ENCODE measurements at places on chromosomes 4 and X.

DNA sequence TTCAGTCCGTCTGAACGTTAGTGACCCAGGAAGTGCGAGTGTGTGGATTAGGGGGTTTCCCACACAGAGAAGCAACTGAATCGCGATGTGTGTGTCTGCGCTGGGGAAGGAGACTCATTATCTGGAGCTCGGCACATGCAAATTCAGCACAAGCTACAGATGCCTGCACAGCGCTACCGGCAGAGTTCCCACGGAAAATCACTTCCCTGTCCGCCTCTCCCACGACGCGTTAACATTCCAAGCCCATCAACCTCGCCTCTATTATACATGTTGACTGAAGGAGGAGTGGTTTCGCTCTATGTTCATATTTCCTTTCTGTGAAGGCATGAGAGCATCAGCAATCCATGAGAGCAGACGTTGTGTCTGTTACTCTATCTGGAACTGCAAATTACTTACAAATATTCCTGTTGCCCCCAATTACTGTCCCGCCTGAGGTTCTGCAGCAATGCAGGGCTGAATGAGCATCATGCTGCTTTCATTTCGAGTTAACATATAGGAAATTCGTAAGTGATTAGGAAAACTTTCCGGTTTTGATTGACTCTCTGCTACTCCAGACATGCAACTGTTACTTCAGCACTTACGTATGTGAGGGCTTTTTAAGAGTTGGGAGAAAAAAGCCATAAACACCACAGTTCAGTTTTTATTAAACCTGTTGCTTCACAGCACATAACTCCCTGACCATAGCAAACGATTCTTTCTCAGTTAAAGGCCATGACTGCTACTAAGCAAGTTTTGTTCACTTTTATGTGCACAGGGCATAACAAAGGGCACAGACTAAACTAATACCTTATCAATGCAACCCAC, 15.0 kb upstream of the MTNR1A start:
- H3K27me3 ChIP-seq: no peaks in the 10 kb centered on the region
- no peak for DNase-seq
- no peak overlapping the region for H3K27ac ChIP-seq
- H3K4me3 ChIP-seq: peak overlapping the region; percentile 63
- H3K36me3 ChIP-seq: no peaks in the 10 kb centered on the region

GRCh38 chrX:100750883-100751282, 19.0 kb upstream of the SYTL4 start:
- H3K27me3 ChIP-seq: no peaks in the 10 kb centered on the region
- no peaks in the 10 kb centered on the region for H3K36me3 ChIP-seq
- H3K27ac ChIP-seq: no peak overlapping the region

- no peaks in the 10 kb centered on the region for H3K4me1 ChIP-seq
- H3K27me3 ChIP-seq: no peaks in the 10 kb centered on the region
- DNase-seq: no peak
- H3K36me3 ChIP-seq: no peaks in the 10 kb centered on the region
- no peak overlapping the region for H3K4me3 ChIP-seq
Observed at GRCh38 chr4:10184041-10184440, 67.4 kb upstream of the WDR1 start.

DNA sequence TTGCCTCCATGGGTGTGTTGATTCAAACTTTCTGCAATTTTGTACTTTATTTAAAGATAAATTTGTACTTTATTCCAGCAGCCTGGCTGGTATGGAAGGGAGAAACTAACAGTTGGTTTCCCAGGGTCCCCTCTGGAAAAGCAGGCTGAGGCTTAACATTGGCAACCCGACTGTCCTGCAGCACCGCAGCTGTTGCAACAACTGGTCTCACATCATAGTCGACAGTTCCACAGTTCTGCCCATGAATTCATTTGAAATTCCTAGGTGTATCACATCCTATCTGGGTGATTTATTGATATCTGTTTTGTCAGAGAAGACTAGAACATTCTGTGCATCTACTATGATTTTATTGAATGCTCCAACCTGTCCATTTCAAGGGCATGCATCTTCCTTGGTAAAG, 98.8 kb upstream of the GATB start:
- no peaks in the 10 kb centered on the region for H3K4me1 ChIP-seq
- DNase-seq: no peak
- H3K4me3 ChIP-seq: no peak overlapping the region

- no peak for DNase-seq
- no peaks in the 10 kb centered on the region for H3K27me3 ChIP-seq
- peak overlapping the region; percentile 47 for H3K4me3 ChIP-seq
- H3K27ac ChIP-seq: no peak overlapping the region
- no peaks in the 10 kb centered on the region for H3K4me1 ChIP-seq
- H3K36me3 ChIP-seq: no peaks in the 10 kb centered on the region
Observed at GRCh38 chrX:79412972-79413371, 45.8 kb upstream of the ITM2A start.

DNA sequence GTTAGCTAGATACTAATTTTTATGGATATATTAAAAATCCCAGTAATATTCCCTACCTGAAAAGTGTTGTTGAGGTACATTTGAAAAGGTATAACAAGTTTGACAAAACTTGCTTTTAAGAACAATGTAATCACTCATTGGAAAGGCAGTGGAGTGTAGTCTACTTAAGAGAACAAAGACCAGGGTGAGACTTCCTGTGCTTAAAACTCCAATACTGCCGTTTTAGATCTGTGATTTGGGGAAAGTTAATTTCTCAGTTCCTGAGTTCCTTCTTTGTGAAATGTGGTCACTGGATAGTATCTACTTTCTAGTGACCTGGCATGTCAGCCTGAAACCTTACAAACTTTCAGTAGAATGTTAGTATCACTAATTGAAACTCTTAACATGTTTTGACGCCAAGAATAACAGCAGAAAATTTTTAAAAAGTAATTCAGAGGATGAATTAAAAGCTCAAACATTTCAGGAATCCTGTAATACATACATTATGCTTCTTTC, 56.8 kb downstream of the PCDH7 start:
- no peaks in the 10 kb centered on the region for H3K27me3 ChIP-seq
- no peak overlapping the region for H3K27ac ChIP-seq
- no peaks in the 10 kb centered on the region for H3K4me1 ChIP-seq
- DNase-seq: no peak
- H3K36me3 ChIP-seq: no peaks in the 10 kb centered on the region
- H3K4me3 ChIP-seq: no peak overlapping the region

DNA sequence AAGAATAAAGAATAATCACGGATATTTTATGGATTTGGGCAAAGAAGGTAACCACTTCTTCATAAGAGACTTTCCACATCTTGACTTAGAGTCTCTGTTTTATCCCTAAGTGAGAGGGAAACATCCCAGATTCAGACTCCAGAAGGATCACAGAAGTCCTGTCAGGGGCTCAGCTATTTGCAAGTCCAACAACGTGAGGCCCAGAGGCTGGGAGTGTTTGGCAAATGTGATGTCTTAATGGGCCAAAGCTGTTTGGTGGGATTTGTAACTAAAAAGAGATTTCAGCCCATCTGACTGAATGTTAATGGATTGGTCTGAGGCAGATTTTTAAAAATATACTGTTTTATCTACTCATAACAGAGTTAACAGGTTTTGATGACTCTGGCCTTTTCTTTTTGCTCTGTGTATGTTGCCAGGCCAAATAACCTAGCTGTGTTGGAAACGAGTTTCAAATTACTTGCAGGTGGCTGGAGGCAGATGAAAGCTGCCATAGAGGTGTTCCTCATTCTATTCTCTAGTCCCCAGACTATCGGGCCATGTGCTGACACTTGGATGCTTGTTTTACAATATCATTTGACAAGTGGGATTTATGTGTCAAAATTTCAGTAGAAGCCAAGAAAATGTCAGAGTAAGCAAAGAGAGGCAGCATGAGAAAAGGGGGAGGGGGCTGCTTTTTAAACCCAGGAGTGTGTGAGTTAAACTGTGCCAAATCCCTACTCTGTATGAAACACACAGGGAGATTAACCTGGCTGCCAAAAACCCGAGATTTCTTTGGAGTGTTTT, 330.9 kb downstream of the DCHS2 start:
- H3K27me3 ChIP-seq: no peaks in the 10 kb centered on the region
- H3K27ac ChIP-seq: no peak overlapping the region
- H3K4me1 ChIP-seq: no peaks in the 10 kb centered on the region
- no peak for DNase-seq
- no peak overlapping the region for H3K4me3 ChIP-seq

DNA sequence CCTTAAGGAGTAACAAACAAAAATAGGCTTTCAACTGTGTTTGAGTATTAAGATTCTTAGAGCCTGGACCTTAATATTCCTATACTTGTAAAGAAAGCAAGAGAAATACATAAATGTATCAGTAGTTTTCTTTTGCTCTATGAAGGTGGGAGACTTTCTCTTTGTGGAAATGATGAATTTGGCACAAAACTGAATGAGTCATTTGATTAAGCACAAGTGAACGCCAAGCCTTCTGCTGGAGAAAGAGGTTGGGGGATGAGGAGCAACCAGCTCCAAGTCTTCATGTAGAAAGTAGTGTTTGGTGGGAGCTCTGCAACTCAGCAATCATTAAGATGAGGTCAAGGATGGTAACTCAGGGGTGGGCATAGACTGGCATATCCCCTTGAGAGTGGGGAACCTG, 49.6 kb downstream of the MEPE start:
- H3K4me1 ChIP-seq: peaks cover 5% of the 10 kb centered on the region
- no peak overlapping the region for H3K4me3 ChIP-seq

GRCh38 chrX:23864742-23865326, 42.9 kb downstream of the APOO start:
- H3K4me1 ChIP-seq: no peaks in the 10 kb centered on the region
- H3K27ac ChIP-seq: no peak overlapping the region
- H3K36me3 ChIP-seq: no peaks in the 10 kb centered on the region
- no peak overlapping the region for H3K4me3 ChIP-seq

DNA sequence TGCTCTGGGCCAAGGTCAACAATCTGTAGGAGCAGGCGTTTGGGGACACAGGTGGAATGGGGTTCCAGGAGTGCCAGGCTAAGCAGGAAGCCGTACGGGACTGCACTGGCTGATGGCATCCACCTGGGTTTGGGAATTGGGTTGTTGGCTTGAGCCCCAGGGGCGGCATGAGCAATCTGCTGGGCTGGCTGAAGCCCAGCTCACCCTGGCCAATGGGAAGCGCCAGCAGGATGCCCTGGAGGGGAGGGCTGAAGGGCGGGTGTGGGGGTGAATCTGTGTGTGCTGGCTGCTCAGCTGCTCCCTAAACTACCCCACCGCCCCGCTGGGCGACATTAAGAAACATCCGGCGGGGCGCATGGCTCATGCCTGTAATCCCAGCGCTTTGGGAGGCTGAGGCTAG, 8.9 kb upstream of the RGS12 start:
- peaks cover 7% of the 10 kb centered on the region for H3K4me1 ChIP-seq
- no peak overlapping the region for H3K4me3 ChIP-seq
- no peak overlapping the region for H3K27ac ChIP-seq
- DNase-seq: no peak
- H3K27me3 ChIP-seq: peaks cover 5% of the 10 kb centered on the region

- H3K4me1 ChIP-seq: no peaks in the 10 kb centered on the region
- H3K4me3 ChIP-seq: no peak overlapping the region
- DNase-seq: no peak
- H3K27ac ChIP-seq: no peak overlapping the region
- H3K36me3 ChIP-seq: no peaks in the 10 kb centered on the region
Observed at GRCh38 chr4:111579767-111580166, 565.5 kb upstream of the FAM241A start.

GRCh38 chrX:104098151-104098808, 14.0 kb upstream of the ZCCHC18 start:
- no peaks in the 10 kb centered on the region for H3K27me3 ChIP-seq
- H3K27ac ChIP-seq: no peak overlapping the region
- no peak overlapping the region for H3K4me3 ChIP-seq

GRCh38 chrX:51215266-51215665, 117.4 kb upstream of the NUDT10 start:
- no peak overlapping the region for H3K27ac ChIP-seq
- H3K27me3 ChIP-seq: no peaks in the 10 kb centered on the region
- H3K4me1 ChIP-seq: no peaks in the 10 kb centered on the region
- no peak for DNase-seq

GRCh38 chrX:100748108-100748507, 16.2 kb upstream of the SYTL4 start:
- no peak for DNase-seq
- no peaks in the 10 kb centered on the region for H3K27me3 ChIP-seq
- no peak overlapping the region for H3K27ac ChIP-seq
- no peak overlapping the region for H3K4me3 ChIP-seq

DNA sequence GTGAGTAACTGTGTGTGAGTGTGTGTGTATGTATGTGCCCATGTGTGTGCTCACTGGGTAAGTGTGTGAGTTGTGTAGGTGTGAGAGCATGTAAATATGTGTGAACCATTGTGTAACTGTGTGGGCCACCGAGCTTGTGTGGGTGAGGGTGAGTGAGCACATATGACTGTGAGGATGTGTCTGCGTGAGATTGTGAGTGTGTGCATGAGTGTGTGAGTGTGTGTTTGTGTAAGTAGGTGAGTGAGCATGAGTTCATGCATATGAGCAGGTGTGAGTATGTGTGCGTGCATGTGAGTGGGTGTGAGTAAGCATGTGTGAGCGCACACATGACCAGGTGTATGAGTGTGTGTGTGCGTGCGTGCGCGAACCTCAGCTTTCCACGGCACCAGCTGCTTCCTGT, 1.4 kb upstream of the ATP2B3 start:
- no peaks in the 10 kb centered on the region for H3K4me1 ChIP-seq
- no peaks in the 10 kb centered on the region for H3K36me3 ChIP-seq
- H3K4me3 ChIP-seq: no peak overlapping the region

DNA sequence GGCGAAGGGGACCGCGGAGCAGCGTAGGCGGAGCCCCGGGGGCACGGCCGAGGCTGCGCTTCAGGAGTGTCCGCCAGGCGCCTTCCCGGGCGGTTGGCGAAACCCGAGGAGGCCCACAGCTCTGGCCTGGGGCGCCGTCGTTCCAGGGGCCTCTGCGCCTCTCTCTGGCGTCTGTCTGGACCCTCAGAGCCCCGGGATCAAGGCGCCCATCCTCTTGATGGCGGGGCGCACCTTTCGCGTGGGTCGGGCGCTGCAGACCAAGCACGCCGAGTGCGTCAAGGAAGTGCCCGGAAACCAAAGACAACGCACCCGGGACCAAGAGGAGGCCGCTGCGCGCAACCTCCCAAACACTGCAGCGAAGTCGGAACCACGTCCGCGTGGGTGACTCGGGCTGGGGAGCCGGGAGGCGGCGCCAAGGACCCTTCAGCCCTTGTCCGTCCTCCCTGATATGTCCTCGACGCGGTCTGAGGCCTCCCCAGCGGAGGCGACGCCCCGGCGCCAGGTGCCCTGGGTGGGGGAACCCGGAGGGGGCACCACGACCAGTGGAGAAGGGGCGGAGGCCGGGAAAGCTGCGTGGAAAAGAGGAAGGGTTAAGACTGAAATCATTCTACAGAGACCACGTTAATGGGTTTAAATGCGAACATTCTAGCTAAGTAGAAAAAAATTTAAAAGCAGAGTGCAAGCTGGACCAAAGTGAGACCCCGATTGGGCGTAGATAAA, 9.9 kb downstream of the HMX1 start:
- peaks cover 4% of the 10 kb centered on the region for H3K27me3 ChIP-seq
- no peak overlapping the region for H3K4me3 ChIP-seq
- H3K27ac ChIP-seq: no peak overlapping the region

All from thoracic aorta (tissue), 2 donors.